ENCODE measurements at places on chromosomes 3 and 15.

DNA sequence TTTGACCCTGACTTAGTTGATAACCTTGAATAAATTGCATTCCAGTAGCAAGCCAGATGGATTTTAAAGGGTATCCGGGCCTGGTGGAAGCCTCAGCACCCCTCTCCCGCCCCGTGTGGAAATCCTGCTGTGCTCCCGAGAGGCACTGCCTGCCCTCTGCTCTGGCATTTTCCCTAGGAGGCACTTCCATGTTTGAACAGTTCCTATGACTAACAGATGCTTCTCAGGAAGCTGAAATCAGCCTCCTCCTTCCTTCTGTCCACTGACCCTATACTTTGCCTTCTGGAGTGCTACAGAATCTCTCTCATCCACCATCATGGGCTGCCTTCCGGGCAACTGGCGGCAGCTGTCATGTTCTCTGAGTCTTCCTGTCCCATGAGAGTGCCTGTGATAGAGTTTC lies 90.8 kb downstream of the GABRG3 start:
- no peak for DNase-seq

DNA sequence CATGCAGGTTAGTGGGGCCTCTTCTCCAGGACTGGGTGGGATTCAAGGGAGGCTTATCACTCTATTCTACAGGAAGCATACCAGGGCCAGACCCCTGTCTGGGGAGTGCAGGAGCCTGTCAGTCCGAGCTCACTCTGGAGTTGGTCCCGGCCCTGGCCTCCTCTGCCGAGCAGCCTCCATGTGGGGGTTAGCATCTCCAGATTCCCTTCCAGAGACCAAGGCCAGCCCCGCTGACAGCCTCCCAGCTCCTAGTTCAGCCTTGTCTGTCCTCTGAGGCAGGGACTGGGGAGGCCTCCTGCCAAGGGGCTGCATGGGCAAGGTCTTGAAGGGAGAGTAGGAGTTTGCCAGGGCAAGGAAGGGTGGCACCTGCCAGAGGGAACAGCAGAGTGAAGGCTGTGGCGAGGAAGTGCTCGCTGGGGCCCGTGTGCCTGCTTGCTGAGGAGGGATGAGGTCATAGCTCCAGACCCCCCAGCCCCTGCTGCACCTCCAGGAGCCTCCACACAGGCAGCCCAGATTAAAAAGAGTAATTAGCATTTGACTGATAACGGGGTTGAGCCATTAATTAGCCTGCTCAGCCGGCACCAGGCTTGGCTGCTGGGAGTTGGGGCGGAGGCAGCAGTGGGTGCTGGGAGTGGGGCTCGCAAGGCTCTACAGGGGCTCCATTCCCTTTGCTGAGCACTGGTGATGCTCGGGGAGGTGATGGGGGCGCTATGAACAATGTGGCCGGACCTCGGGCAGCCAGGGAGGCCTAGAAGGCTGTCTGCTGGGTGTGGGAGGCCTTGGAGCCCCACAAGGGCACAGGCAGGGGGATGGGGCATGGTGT lies 54.3 kb downstream of the DNAJB8 start:
- DNase-seq, result no peak

- no peak for DNase-seq
Observed at GRCh38 chr3:148938936-148939335, 52.4 kb upstream of the GYG1 start.

GRCh38 chr3:40037582-40037981 lies 228.2 kb downstream of the MYRIP start:
- DNase-seq, result no peak

GRCh38 chr15:58475573-58476524 lies 44.1 kb downstream of the LIPC start:
- peak; percentile 64 for DNase-seq

- DNase-seq, result no peak
Observed at GRCh38 chr3:61719278-61719977, 158.1 kb downstream of the PTPRG start.

Data from DND-41 (cell line).